ENCODE measurements at places on chromosomes 11 and 22.

DNA sequence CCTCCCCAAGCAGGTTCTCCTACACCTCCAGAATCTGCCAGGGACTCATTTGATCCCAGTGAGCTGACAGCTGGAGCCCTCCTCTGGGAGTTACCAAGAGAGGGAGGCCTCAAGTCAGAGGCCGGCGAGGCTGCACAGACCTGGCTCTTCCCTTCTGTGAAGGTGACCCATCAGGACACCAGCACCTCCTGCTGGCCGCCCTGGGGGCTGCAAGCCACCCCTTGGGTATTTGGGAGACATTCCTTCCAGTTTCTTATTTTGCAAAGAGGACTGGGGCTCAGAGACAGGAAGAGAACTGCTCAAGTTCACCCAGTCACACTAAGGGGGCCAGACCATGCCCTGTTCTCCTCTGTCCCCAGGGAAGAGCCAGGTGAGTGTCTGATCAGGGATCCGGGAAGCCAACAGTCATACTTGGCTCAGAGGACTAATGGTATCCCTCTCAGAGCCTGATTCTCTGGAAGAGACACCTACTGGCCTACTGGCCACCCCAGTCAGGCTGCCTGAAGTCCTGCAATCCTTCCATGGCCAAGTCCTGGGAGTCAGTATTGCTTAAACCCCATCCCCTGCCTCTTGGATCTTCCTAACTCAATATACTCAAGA is 40.5 kb upstream of the RIC3 start:
- DNase-seq = no peak

GRCh38 chr11:126194121-126194543 is 17.3 kb downstream of the RPUSD4 start:
- DNase-seq = peak; percentile 9

- DNase-seq = no peak
Measured at GRCh38 chr22:42933485-42934091, 76.5 kb upstream of the ARFGAP3 start.

DNA sequence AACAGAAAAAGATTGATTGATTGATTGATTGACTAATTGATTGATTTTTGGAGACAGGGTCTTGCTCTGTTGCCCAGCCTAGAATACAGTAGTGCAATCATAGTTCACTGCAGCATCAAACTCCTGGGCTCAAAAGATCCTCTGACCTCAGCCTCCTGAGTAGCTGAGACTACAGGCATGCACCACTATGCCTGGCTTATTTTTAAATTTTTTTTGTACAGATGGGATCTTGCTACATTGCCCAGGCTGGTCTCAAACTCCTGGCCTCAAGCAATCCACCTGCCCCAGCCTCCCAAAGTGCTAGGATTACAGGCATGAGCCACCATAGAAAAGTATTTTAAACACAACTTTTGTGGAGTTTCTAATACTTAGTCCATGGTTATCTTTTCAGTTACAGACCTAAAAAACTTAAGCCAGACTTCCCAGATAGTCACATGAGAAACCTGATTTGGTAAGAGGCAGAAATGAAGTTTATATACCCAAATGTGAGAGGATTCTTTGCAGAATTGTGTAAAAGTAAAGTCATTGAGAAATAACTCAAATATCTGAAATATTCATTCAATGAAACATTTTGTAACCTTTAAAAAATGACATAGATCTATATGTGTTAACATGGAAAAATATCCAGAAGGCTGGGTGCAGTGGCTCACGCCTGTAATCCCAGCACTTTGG is 186.5 kb downstream of the SWAP70 start:
- no peak for DNase-seq

DNA sequence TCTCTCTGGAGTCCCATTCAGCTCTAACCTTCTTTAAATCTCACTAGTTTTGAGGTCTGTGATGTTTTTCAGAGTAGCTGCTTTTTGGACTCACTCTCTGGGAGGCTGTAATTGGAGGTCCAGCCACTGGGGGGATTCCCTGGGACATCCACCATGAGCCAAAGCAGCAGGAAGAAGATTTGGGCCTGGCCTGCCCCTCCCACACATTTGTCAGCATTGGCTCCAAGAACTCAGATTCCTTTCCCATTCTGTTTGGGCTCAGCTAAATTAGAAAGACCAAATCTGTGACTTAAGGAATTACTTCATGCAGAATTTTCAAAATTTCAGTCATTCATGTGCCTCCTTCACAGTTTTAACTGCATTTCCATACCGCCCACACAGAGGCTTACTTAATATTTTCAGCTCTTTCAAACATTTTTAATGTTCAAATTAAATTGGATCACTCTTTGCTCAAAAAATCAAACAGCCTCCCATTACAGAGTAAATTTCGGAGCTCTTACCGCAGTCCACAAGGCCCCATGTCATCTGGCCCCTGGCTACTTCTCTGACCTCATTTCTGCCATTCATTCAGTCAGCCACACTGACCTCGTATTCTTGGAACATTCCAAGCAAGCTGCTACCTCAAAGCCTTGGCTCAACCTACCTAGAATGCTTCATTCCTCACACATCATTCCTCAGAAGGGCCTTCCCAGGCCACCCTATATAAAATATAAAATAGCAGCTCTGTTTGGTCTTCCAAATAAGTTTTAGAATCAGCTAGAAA is 54.5 kb upstream of the RRAS2 start:
- DNase-seq = no peak

DNA sequence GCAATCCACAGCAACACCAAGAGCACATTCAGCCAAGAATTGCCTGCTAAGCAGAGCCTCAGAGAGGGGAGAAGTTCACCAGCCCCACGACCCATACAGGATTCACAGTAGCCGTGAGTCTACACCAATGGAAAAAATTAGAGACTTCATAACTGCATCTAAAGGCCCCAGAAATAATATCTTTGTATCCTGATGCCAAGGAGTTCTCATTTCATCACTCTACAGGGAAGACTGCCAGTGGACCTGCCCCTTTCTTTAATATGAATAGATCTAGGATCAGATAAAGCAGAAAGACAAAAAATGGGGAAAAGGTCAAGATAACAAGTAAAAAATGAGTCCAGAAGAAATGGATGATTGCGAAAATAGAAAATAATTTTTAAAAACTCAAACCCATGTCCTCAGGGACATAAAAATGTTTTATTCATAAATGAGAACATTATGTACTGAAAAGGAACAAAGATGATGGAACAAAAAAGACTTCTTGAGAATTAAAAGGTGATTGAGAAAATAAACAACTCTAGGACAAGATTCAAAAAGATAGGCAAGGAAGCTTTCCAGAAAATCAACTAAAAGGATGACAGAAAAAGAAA is 9.5 kb downstream of the APOL3 start:
- no peak for DNase-seq

DNA sequence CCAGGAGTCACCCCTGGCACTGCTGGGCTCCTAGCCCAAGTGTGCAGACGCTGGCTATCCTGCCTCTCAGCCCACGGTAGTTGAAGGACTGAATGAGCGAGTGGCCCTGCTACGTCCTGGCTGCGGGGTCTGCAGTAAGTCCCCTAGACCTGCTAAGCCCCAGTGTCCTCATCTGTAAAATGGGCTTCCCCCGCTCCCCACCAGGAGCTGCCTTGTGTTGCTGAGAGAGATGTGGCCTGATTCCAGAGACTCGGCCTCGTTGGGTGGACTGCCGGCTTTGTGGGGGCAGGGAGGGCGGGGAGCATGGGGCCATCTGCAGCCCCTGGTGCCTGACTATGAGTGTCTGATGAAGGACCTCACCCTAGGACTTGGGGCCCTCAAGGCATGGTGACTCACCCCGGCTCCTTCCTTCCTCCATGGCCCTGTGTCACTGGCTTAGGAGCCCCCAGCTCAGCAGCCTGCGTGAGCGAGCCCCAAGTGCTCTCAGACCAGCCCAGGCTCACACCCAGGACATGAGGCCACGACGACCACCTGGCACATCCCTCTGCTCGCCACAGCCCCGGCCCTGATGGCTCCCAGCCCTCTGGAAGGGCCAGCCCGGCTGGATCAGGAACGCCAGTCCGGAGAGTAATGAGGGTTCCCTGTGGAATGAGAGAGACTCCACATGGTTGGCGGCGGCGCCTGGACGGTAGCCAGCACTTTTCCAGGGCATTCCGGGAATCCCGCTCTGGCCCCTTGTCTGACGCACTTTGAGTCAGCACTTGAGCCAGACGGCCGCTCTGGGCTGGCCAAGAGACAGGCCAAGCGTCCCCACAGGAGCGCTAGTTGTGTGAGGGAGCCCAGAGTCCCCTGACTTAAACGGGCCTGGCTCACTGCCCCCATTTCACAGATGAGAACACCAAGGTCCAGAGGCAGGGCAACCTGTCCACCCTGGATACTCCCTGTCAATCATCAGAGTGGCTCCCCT is 50.5 kb upstream of the SHISAL1 start:
- DNase-seq = no peak

DNA sequence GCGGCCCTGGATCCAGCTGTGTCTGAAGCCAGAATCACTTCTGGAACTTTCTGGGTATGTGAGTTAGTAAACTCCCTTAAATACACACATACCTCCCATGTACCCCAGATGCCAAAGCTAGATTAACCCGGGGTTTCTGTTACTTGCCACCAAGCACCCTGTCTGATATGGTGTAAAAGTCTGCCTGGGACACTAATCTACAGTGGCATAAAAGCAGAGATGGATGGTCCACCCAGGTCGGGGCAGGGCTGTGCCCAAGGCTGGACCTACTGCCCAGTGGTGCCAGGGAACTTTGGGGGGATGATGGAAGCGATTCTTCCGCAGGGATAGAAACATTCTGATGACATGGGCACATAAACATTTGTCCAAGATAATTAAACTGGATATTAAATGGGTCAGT is 12.7 kb downstream of the MRGPRF start:
- no peak for DNase-seq

DNA sequence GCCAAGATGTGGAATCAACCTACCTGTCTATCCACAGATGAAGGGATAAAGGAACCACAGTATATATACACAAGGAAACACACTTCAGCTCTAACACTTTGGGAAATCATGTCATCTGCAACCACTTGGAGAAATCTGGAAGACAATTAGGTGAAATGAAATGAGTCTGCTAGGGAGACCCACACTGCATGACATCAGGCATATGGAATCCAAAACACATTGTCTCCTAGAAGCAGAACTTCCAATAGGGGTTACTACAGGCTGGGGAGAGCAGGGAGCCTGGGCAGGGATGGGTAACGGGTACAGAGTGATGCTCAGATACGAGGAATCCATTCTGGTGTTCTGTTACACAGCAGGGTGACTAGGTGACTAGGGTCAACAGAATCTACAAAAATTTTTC is 18.3 kb downstream of the RGL4 start:
- no peak for DNase-seq

DNA sequence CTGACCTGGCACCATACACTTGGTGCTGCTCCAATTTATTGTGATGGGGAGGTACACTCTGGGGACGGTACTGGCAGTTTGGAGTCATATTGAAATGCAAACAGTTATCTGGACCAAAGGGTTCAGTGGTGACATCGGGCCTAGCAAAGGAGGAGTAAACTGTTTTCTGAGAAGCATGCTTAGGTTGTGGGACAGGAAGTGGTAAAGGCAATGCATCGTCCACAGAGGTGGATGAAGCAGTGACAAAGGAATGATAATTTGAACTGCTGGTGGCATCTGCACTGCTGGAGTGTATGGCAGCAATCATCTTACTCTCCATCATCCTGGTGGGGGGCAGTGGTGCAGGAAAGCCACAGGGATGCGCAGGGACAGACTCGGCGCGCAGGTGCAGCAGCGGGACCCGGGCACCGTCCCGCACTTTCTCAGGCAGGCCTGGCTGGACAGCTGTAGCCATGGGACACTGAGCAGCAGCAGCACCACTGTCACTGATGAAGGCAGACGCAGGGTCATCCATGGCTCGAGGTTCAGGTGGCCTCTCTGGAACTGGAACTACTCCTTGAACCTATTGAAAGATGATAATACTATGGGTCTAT is 28.0 kb upstream of the TP53AIP1 start:
- no peak for DNase-seq

DNA sequence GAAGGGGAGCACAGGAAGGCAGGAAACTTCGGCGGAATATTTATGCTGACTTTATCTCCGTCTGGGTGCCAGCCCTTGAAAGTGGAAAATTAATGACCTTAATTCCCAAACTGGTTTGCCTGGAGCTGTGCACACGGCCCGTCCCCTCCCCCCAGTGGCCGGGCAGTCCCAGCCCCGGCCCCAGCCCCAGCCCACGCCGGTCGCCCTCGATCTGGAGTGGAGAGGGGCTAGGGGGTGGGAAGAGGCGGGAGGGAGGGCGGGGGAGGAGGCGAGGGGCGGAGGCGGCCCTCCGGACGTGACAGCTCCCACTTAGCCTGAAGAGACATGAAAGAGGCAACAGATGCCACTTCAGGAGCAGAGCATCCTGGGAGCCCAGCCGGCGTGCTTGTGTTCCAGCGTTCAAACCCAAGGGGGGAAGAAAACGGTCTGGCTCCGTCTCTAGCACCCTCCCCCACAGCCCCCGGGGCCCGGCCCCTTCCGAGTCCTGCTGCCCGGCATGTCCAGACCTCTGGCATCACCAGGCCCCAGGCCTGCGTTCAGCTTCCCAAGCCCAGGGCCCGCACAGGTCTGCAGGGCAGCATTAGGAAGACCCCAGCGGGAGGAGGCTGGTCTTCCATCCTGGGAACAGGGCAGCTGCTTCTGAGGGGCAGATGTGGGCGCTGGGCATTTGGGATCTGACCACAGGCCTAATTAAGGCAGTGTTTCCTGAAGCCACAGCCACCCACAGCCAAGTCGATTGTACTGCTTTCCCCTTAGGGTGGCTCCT is 20.0 kb upstream of the LMO1 start:
- no peak for DNase-seq

- no peak for DNase-seq
Measured at GRCh38 chr22:22721681-22722354, 77.4 kb downstream of the GGTLC2 start.

DNA sequence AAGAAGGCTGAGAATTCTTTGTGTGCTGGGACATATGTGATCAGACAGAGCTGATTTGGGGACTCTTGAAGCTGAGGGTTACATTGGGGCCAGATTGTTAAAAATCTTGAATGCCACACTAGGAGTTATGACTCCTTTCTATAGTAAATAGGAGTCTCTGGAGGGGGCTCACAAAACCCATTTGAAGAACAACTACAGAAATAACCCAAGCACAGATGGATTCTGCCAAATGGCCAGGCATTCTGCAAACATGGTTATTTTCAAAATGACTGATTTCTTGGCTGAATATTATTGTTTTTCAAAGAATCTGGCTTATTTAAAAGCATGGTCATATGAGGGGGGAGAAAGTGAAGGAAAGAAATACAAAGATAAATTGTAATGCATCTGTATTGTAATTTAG is 625.5 kb upstream of the TENM4 start:
- no peak for DNase-seq

GRCh38 chr11:114442536-114442935 is 3.3 kb downstream of the REXO2 start:
- no peak for DNase-seq

- no peak for DNase-seq
Measured at GRCh38 chr22:50461979-50462540, 12.8 kb downstream of the SBF1 start.

DNA sequence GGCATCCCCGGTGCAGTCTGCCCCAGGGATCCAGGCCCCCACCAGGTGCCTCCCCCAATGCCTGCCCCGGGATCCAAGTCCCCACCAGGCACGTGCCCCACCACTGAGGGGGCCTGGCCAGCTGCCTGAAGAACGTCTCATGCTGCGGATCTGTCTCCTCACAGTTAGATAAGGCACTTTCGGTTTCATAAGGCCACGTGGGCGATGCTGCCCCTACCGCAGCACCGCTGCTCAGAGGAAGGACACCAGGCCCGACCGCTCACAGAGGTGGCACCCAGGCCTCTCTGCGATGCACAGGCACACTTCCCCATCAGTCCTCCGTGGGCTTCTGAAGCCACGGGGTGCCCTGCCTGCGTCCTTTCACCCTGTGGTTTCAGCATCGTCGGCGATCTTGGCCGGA is 68.1 kb upstream of the BID start:
- no peak for DNase-seq

Data from stimulated activated CD4-positive, alpha-beta T cell treated with anti-CD3 and anti-CD28 coated beads, Interleukin-1b, Interleukin-23, amount 100 ng/mL, for 1 hour (primary cell).